Stimulated activated CD8-positive, alpha-beta memory T cell treated with anti-CD3 and anti-CD28 coated beads, Interleukin-7, amount 100 ng/mL, for 48 hours (primary cell): ENCODE measurements at places on chromosomes 1 and 21.

DNA sequence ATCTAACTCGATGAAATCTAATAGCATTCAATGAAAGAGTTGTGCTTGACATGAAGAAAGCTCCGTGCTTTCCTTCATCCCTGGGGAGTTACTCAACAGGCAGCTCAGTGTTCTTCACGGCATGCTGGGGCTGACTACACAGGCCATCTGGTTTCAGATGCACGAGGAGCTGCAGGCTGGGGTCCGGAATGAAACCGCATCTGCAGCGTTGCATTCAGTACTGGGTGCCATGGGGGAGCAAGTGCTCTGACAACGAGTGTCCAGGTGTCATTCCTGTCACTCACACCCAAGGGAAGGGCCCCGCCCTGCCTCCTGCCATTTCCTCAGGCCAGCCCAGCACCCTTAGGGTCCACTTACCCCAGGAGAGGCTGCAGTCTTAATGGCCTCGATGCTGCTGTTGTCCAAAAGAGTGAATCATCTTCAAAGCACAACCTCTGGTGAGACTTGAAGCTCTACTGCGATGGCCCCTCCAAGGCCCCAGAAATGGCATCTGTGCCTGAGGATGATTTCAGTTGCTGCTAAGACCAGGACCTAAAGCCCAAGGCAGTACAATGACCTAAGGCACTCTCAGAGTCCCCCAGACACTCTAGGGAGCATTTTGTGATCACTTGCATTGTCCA is 61.4 kb downstream of the STUM start:
- DNase-seq = no peak

GRCh38 chr1:212415107-212415841 is 588 bp upstream of the PACC1 start:
- DNase-seq = no peak

- no peak for DNase-seq
These were observed 336.9 kb downstream of the KCNT2 start for GRCh38 chr1:196271212-196271947.

- no peak for DNase-seq
These were observed 238.0 kb upstream of the FGGY start for GRCh38 chr1:59058665-59059439.

DNA sequence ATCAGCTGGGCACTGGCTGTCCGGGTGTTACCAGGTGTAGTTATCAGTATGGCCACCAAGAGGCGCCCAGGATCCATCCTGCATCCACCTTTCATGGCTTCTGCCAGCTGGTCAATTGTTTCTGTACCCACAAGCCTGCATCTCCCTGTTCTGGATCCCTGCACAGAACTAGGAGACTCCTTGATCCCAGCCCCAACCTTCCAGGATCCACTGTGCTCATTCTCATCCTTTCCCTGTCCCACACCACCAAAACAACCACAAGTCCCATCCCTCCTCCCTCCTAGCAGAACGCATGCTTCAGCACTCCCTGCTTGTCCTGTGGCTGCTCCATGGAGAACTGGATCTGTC is 27.2 kb upstream of the FOXE3 start:
- peak; percentile 24 for DNase-seq

- no peak for DNase-seq
These were observed 14.8 kb upstream of the PPM1J start for GRCh38 chr1:112729909-112730308.

DNA sequence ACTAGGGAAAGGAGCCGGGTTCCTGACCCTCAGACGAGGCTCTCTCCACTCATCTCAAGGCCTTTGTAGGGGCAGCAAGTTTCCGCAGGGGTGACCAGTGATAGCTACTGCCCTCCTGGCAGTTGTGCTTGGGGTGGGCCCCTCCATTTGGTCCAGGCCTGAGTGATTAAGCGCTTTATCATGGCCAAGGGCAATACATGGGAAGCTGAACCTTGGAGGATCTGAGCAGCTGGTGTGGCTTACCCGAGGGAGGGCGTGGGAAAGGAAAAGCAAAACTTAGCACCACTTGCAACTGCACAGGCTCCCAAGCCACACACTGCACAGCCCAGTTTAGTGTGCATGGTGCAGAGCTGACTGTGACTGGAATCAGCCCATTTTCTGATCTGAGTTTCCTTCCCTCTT is 47.8 kb downstream of the GADD45A start:
- DNase-seq = no peak

DNA sequence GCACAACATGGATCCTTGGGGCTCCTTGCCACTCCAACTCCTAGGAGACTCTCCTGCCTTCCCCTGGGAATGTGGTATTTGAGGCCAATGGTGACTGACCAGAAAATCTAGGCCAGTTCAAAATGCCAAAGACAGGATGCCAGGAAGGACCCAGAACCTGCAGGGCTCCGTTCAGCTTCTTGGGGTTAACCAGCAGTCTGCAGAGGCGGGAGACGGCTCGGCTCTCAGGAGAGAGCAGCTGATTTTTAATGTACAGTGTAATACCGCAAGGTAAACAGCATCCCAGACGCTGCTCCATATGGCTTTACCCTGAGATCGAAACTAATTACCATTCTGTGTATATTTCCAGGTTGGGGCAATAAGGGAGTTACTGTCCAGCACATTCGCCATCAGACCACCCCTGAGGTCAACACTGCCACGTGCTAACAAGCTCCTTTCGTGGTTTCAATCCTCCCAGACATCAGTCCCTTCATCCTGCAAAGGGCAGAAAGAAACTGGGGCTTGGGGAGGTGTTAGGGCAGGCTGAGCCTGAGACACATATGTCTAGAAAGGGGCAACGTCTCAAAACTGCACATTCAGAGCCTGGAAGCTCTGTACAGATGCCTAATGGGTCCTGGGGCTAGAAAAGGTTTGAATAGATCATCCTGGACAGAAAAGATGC is 16.7 kb downstream of the ITPKB start:
- DNase-seq = no peak

GRCh38 chr1:221788466-221788865 is 46.6 kb upstream of the DUSP10 start:
- no peak for DNase-seq

DNA sequence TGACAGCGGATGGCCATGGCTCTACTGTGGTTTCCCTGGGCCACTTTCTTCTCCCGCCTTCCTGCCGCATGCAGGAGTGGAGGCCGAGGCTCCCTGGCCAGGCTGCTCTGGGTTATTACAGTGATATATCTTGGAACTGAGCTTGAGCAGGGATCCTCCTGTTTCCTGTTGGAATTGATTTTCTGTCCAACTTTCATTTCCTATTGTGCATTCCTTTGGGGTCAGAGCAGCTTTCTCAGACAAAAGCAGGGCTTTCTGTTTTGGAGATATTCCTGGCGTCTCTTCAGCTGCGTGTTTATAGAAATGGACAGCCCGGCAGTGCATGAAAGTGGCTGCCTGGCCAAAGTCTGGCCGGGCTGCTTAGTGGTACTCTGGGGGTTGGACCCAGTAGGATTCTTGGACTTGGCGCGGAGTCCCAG is 146.4 kb downstream of the KIF26B start:
- DNase-seq = no peak

- DNase-seq = no peak
These were observed 17.0 kb downstream of the RBP7 start for GRCh38 chr1:10014016-10014415.

GRCh38 chr1:156875341-156875615 is 14.6 kb downstream of the NTRK1 start:
- no peak for DNase-seq

DNA sequence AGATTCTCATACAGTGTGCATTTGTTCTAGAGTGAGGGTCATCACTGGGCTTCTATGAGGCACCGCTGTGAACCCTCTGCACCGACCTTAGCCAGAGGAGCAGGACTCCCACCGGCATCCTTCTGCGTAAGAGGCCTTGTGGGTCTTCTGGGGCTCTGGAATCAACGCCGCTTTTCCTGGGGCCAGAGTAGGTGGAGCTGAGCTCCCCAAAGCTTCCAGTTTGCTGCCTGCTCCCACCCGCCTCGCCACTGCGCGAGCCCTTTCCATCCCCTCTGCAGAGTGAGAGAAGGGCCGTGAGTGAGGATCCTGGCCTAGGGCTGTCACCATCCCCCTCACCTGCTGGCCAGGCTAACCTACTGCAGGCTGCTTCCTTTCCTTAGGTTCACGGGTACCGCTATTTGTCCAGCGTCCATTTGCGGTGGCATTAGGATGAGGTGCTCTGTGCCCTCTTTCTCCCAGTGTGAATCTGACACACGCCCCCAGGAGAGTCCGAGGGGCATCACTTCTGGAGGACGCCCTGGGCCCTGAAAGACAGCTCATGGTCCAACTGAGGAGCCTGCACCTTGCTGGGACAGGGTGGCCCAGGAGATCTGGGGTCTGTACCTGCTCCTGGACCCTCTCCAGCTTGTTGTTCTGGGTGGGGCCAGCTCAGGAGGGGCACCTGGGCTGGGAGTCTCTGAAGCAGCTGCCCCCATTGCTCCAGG is 36.2 kb downstream of the UMODL1 start:
- DNase-seq = no peak

GRCh38 chr1:78373676-78374075 is 117.1 kb upstream of the PTGFR start:
- no peak for DNase-seq

DNA sequence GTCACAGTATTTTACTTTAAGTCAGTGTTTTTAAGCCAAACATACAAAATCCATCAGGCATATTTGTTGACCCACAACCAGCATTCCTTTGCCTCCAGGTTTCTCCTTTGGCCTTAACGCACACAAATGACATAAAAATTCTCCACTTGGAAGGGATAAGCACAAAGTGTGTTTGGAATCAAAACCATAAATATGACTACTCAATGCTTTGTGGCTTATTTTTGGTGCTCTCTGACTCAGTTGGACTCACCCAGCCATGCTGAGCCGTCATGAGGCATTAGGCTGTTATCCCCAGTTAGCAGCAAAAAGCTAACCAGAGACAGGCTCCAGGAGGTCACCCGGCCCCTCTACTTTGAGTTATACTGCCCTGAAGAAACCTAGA is 948 bp downstream of the PRUNE1 start:
- no peak for DNase-seq

GRCh38 chr1:117656202-117656641 is 50.4 kb downstream of the TENT5C start:
- DNase-seq = peak; percentile 87

GRCh38 chr1:109799445-109799844 is 35.7 kb upstream of the EPS8L3 start:
- no peak for DNase-seq

GRCh38 chr1:163535807-163536206 is 214.1 kb downstream of the NUF2 start:
- DNase-seq = no peak

GRCh38 chr21:37878946-37879660 is 37.2 kb downstream of the KCNJ6 start:
- DNase-seq = no peak

- DNase-seq = no peak
These were observed 648.9 kb downstream of the SMYD3 start for GRCh38 chr1:245858022-245858721.

- no peak for DNase-seq
These were observed 82.8 kb downstream of the DMRTB1 start for GRCh38 chr1:53541761-53542550.

- no peak for DNase-seq
These were observed at the start of gene TSPAN2 for GRCh38 chr1:115089420-115090185. Gene TSPAN2 (minus strand): TSS chr1:115089503. CDS start chr1:115089432, 71 bp downstream.

DNA sequence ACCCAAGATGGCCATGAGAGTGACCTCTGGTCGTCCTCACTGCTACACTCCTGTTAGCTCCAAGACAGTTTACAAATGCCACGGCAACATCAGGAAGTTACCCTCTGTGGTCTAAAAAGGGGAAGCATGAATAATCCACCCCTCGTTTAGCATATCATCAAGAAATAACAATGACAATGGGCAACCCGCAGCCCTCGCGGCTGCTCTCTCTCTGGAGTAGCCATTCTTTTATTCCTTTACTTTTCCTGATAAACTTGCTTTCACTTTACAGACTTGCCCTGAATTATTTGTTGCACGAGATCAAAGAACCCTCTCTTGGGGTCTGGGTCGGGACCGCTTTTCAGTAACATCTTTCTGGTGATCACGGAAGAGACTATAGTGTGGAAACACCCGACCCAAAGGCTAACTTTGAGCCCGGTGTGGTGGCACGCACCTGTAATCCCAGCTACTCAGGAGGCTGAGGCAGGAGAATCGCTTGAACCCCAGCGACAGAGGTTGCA is 19.8 kb upstream of the COX20 start:
- DNase-seq = no peak

GRCh38 chr21:42692688-42693087 is 39.3 kb downstream of the PDE9A start:
- DNase-seq = no peak
